ENCODE measurements at places on chromosomes 12 and 14. TPM values are rescaled to one million over a fixed set of nuclear protein-coding genes. Genes with fewer than 3 reads are reported as not detected.

- no peak for DNase-seq
Measured at GRCh38 chr14:85953265-85953664, 423.3 kb downstream of the FLRT2 start.

GRCh38 chr14:54325766-54326165, 71.0 kb upstream of the CDKN3 start:
- no peak for DNase-seq

GRCh38 chr12:53330671-53331070, 5.5 kb downstream of the SP7 start:
- no peak for DNase-seq

ARHGAP9 gene
- not detected for total RNA-seq

ALDH2 gene
- 55.8 TPM for total RNA-seq

CD163L1 gene
- total RNA-seq = 0.37 TPM
